ENCODE measurements at places on chromosomes 6 and 20.

DNA sequence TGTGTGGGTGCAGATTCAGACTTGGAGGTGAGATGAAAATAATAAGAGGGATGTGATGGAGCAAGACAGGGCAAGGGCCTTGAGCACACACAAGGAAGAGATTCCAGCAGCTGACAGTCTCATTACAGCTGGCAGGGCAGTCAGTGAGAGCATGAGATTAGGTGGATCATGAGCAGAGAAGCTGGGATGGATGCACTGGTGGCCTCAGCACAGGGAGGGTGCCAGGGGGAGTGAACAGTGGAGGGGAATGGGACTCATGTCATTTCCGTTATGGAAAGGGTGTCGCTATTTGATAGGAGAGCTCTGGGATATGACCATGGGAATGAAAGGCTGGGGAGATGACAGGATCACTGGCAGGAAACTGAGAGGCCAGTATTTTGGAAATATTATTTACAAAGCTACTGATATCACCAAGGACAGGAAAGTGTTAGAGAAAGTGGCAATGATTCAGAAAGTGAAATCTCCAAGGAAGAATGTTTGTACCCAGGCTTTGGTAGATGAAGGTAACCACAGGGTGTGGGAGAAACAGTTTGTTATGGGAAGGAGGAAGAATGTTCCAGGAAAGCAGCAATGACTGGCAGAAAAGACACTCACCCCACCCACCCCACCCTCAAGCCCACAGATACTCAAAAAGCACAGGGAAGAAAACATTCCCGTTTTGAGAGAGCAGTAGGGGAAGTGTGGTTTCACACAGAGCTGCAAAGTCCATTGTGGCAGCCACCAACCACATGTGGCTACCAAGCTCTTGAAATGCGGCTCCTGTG, 214.7 kb upstream of the PROKR2 start:
- no peak for DNase-seq

GRCh38 chr6:38151580-38152500, 332.3 kb downstream of the ZFAND3 start:
- no peak for DNase-seq

DNA sequence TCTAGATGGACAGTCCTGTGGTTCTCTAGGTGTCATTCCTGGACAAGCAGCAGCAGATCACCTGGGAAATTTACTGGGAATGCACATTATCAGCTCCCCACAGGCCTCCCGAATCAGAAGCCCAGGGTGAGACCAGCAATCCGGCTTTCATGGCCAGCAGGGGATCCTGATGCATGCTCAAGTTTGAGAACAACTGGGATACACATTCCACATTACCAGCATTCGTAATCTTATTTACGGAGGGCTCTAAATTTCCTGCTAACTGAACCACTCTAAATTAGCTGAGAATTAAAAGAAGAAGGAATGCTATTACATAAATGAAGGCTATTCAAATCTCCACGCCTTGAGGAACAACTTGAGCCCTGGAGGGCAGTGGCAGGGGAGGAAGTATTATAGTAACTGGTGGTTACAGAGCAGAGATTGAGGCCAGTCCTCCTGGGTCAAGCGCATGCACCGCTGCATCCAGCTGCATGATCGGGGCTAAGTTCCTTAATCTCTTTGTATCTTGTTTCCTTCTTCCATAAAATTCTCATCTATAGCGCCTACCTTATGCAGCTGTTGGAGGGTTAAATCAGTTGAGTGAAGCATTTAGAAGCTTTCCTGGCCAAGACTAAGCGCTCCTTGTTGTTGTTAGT, 403.7 kb downstream of the CDH26 start:
- DNase-seq, result no peak

DNA sequence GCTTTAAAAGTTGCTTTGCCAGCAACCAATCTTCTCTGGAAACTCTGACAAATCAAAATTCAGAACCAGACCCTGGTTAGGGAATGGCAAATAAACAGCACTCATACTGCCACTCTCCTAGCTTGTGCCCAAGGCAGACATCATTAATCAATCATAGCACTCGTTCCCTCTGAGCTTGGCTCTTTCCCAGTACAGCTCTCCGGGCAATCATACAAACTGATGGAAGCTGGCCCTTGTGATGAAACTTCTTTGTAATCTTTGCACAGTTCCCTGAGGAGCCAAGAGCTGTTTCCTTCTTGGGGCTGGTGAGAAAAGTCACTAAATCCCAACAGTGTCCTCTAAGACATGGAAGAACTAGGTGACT, 34.7 kb downstream of the KIAA1755 start:
- no peak for DNase-seq

- DNase-seq, result no peak
These were observed 127.4 kb downstream of the CDH26 start for GRCh38 chr20:60085551-60086132.

GRCh38 chr20:32634041-32634805, 39.5 kb downstream of the C20orf203 start:
- DNase-seq, result no peak

DNA sequence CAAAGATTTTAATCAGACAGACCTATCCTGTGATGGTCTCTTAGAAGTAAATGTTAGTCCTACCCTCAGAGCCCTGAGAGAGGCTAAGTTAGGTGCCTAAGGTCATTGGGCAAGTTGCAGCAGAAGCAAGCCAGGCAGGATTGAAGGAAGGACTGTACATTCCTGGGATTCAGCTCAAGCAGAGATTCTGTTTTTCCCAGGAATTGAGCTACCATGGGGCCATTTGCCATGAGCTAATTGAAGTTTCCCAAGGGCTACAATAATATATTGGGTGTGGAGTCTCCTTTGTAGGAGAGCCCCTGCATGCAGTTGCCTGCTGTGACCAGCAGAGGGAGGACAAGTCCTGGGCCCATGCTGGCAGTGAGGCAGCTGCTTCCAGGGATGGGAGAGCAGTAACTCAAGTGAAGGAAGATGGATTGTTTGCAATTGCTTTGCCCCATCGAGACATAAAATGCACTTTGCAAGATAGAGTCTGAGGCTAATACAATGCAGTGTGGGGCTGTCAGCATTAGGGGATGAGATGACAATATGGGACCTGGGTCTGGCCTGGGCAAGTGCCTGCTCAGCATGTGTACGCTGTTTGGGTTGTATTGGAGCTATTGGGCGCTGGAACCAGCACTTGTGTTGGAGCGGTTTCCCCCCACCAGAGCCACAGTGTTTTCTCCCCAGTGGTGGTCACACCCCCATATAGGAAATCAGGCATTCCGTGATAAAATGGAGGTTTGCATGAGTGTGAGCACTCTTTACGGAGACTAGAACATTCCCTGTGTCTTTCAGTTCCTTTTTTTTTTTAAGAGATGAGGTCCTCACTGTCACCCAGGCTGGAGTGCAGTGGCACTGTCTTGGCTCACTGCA, 27.9 kb downstream of the DNMT3B start:
- no peak for DNase-seq

GRCh38 chr20:35561671-35562070, 19.8 kb downstream of the ERGIC3 start:
- no peak for DNase-seq

DNA sequence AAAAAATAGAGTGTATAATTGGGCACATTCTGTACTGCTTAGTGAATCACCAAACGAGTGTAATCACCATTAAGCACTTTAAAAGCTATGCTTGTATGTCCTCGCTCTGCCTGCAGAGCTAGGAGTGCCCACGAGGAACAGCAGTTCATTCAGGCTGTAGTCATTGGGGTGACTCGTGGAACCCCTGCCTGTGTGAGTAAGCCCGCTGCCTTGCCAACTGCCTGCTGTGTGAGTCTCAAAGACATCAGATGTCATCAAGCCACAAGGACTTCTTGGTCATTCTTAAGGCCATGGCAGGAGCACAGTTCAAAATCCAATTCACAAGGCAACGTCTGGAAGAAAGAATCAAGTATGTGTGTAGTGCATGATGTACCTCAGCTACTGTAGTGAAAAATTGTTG, 60.4 kb downstream of the FOXO3 start:
- DNase-seq, result no peak

- no peak for DNase-seq
These were observed 14.1 kb upstream of the TCFL5 start for GRCh38 chr20:62875419-62876361.

DNA sequence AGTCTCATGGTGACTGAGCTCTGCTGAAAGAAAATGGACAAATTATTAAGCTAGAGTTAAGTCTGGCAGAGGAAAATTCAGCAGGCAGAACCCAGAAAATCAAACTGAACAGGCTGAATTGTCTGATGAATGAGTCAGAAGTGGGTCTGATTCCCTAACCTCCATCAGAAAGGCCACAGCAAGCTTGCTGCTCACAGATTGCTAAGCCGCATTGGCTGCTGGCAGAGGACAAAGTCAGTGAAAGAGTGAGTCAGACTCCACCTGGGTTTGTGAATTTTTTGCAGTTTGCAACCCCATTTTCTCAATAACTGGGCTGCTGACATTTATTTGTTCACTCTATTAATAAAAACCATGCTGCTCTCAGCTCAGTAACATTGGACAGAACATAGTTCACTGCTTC, 191.3 kb downstream of the EPM2A start:
- no peak for DNase-seq

GRCh38 chr6:52532457-52532856, 44.4 kb downstream of the TRAM2 start:
- no peak for DNase-seq

- DNase-seq, result no peak
These were observed 85.9 kb downstream of the CRYBG1 start for GRCh38 chr6:106446287-106446885.

- DNase-seq, result no peak
These were observed 81.2 kb downstream of the THBS2 start for GRCh38 chr6:169172456-169172855.

DNA sequence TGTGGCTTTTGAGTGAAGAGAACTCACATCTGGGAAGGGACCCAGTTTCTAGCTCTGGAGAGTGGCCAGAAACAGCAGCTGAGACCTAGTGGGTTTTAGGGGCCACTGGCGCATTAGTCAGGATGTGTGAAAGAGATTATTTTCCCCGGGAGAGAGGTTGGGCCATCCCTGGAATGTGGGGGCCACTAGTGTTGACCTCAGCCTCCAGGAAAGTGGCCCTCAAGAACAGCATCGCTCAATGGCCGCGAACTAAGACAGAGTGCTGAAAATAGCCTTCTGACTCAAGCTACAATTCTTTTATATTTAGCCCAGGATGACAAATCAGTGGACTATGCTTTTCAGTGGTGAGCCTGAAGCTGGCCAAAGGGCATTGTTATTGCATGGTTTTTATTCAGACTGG, 210.4 kb upstream of the RNF24 start:
- no peak for DNase-seq

- DNase-seq, result no peak
These were observed 52.4 kb downstream of the CEBPB start for GRCh38 chr20:50242863-50243609.

DNA sequence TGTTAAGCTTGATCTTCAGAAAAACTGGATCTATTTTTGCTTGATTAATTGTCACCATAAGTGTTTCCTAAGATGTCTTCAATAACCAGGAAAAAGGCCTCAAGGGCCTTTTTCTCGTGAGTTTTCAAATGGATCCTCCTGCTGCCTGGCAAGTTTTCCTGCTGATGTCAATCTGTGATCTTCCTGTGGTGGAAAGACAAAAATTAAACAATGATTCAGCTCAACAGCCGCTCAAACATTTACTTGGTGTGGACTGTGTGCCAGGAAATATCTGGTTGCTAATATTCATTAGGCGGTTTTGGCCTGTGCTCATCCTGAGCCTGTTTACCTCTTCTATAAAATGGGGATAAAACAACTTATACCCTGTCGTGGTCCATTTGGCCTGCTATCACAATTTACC, 35.4 kb upstream of the SSTR4 start:
- no peak for DNase-seq

Data from cortex of kidney (tissue), 1 donor.